ENCODE measurements at places on chromosomes 12 and 14. TPM values are rescaled to one million over a fixed set of nuclear protein-coding genes. Genes with fewer than 3 reads are reported as not detected.

DNA sequence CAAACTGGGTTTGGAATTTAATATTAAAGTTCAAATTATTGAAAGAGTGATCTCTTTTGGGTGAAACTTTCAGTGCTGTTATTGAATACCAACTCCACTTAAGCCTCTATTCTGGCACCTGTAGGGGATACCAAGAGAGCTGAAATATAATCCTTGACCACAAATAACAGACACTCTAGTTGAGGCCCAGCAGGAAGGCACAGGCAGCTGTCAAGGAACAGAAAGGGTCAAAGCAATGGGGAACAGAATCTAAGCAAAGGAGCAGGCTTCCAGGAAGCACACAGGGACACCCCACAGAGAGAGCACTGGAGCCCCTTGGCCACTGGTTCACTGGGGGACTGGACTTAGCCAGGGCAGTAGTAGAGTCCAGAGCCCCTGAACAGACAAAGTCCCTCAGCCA lies 120.9 kb upstream of the SFSWAP start:
- H3K4me3 ChIP-seq: no peak overlapping the region
- no peaks in the 10 kb centered on the region for H3K4me1 ChIP-seq
- H3K27ac ChIP-seq: no peak overlapping the region
- H3K36me3 ChIP-seq: no peaks in the 10 kb centered on the region

DNA sequence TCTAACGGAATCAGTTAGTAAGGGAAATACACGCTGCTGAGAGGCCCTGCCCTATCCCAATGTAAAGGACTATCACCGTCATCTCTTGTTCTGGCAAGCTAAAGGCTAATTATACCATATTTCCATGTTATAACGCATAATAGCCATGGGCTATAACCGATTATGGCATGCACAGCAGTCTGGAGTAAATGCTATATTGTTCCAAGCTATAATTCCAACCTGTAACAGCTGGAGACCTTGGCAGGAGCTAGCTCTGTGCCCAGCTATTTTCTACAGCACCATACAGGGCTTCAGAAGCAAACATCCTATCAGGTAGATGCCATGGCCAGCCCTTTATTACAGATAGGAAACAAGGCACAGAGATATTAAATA lies 26.3 kb downstream of the SYNE3 start:
- H3K36me3 ChIP-seq: no peaks in the 10 kb centered on the region
- DNase-seq: no peak
- no peak overlapping the region for H3K4me3 ChIP-seq
- no peak overlapping the region for H3K27ac ChIP-seq
- peaks cover 22% of the 10 kb centered on the region for H3K4me1 ChIP-seq
- H3K27me3 ChIP-seq: no peaks in the 10 kb centered on the region

DNA sequence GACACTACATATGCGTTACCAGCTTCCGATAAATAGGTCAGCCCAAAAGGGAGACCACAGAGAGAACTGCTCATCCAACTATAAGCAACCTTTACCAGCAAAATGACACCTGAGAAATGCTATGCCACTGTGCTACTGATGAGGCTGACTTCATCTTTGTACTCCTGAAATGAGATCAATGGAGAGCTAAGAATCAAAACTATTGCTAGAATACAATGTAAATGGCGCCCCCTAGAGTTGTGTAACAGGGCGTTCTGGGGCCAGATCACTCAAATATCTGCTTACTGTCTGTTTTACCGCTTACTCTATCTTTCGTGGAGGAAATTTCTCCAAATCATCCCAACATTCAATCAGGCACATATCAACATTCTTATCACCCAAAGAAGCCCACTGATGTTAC lies 4.6 kb downstream of the ZNF384 start:
- peaks cover 11% of the 10 kb centered on the region for H3K4me1 ChIP-seq
- peak; percentile 37 for DNase-seq
- peaks cover 35% of the 10 kb centered on the region for H3K36me3 ChIP-seq
- no peak overlapping the region for H3K4me3 ChIP-seq
- no peak overlapping the region for H3K27ac ChIP-seq

DNA sequence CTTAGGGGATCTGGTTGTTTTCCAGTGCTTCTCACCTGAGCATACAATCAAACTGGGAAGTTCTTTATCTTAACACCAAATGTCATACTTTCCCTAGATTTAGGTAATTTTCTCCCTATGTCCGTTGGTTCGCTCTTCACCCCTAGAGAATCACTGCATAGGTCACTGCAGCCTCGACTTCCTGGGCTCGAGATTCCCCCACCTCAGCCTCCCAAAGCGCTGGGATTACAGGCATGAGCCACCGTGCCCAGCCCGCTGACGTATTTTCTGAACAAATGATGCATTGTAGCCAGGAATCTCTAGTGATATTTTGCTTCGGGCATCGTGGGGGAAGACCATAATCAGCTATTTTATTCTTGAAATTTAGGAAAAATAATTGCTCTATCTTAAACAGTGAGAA lies 1.1 kb upstream of the RPL41 start:
- H3K27ac ChIP-seq: peak overlapping the region; percentile 93
- no peaks in the 10 kb centered on the region for H3K27me3 ChIP-seq
- DNase-seq: no peak
- H3K4me3 ChIP-seq: peak overlapping the region; percentile 30
- peaks cover 5% of the 10 kb centered on the region for H3K4me1 ChIP-seq

The LGALS3 gene
- polyA plus RNA-seq: 593 TPM

The TSHR gene
- 0.01 TPM for polyA plus RNA-seq
